ENCODE measurements at places on chromosomes 13 and 19.

- DNase-seq, result no peak
Observed at GRCh38 chr13:114147803-114148520, 15.5 kb upstream of the RASA3 start.

GRCh38 chr13:39864221-39864620 is 208.8 kb downstream of the COG6 start:
- no peak for DNase-seq

DNA sequence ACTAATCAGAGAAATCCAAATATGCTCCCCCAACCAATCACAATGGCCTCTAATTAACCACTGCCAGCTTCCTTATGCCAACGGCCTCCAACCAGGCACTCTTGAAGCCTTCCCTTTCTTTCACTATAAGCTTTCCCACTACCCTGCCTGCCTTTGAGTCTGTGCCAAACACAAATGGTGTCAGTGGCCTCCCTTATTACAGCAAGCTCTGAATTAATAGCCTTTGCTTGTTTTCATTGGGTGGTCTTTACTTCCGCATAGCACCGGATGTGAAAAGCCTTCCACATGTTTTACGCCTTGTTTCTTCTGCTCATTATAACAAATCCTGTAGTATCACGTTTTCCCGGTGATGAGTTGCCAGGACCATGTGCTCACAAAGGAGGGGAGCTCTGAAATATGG is 1.4 kb upstream of the EDDM13 start:
- no peak for DNase-seq

DNA sequence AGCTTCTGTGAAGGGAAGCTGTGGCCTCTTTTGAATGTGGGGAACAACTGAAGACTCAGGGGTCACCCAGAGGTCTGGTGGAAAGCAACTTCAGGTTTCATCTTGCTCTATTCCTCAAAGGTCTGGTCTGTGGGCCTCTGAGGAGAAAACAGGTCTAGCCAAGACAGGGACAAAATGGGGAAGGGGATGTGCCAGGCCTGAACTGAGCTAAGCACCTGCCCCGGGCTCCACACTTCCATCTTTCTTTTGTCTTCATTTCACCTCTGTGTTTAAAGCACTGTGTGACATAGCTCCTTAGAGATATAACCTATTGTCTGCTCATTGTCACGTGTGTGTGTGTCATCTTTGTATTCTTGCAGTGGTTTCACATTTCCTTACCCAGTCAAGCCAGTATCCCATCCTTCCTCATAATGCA is 19.9 kb upstream of the GDF15 start:
- DNase-seq, result no peak
